ENCODE measurements at places on chromosomes 2 and 18. TPM values are rescaled to one million over a fixed set of nuclear protein-coding genes. Genes with fewer than 3 reads are reported as not detected.
A peak's percentile ranks its signal among the peaks of the same experiment; 100 is the strongest.

Gene ALLC
- total RNA-seq = not detected

GRCh38 chr2:150403457-150403856, 84.0 kb downstream of the RND3 start:
- DNase-seq = peak; percentile 28

Gene PTPRM
- total RNA-seq = 11.5 TPM

Gene GPR45
- total RNA-seq = not detected

DNA sequence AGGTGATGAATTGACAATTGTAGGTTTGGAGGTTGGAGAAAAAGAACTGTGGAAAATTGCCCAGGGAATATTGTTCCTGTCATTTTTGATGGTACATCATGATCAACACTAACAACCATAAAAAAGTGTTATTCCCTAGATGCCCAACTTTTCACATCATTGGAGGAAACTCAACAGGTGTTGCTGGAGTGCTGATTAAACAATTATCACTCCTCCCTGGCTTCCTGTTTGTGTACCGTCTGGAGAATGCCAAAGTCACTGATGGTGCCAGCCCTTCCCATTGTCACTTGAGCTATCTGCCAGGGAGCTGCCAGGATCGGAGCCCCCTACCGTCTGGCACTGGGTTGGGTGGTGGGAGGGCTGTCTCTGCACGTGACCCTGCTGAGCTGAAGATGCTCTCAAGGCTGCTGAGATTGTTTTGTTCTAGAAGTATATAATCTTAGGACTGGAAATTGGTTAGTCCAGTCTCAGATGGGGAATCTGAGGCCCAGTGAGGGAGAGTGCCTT, 156.9 kb downstream of the PRKCE start:
- no peak for DNase-seq

Gene KCNIP3
- total RNA-seq = 0.28 TPM

Gene SNORC
- total RNA-seq = 1.2 TPM

Gene CD8B2
- total RNA-seq = 0.09 TPM

Gene TEX44
- total RNA-seq = not detected

DNA sequence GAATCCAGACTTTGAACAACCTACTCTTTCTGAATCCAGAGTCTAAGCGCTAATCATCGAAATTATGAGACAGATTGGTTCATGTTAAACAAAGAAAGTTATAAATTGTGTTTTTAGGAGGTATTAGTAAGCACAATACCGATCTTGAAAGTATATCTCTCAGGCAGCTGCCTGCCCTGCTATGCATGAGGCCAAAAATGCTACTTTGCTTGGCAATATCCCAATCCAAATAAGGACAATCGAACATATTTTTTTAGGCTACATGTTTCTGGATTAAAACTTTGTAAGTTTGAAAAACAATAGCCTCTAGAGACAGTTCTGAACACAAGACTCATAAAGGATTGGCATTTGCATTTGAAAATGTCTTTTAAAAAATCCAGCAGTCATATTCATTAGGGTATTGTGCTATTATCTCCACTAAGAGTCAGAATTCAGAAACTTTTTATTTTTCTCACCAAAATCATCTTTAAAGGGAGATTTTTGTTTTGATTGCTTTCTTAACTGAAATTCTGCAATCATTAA, 167.1 kb downstream of the PDE1A start:
- DNase-seq = no peak

GRCh38 chr2:723761-724160, 46.6 kb upstream of the TMEM18 start:
- DNase-seq = no peak

DNA sequence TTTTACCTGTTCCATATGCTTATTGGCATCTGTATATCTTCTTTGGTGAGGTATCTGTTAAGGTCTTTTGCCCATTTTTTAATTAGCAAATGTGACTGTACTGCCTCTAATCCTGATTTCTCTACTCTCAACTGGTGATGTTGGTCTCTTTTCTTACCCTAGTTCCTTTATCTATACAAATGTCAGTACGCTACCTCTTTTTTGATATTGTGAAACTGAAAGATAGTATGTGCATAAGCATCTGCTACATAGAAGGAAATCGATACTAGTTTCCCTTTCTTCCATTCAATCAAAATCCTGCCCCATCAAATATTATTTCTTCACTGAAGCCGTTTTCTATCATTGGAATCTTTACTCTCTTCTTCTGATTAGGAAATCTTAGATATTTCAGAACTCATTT, 194.9 kb upstream of the SPOPL start:
- DNase-seq = no peak

DNA sequence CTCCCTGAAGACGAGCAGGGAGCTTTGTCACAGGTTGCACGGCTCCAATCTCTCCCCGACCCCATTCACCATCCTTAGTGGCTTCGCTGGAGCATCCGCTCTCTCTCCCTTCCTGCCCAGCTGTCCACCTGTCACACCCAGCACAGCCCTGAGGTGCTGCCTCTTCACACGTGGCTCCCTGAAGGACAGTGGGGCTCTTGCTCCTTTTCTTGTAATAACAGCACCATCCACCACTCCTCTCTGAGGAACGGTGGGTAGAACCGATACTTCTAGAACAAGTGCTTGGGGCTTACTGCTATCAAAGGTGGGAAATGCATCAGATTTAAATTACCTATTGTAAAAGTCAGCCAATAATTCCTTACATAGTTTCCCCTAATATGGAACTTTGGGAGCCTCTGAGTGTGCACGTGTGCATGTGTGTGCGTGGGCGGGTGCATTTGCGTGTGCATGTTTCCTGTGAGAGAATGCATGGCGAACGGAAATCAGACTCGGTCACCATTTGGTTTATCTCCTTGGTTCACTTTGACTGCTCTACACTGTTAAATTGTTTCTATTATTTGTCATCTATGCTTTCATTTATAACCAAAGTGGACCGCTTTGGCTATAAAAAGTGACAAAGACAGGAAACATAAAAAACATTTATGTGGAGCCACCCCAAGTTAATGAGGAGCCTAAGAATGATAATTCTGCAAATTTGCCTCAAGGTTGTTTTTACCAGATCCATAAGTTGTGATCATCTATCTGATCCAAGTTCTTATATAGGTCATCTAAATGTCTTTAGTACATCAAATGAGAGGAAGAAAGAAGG, 39.1 kb downstream of the KLHL29 start:
- DNase-seq = no peak

- no peak for DNase-seq
Measured at GRCh38 chr2:144830543-144830942, 310.6 kb upstream of the ZEB2 start.

DNA sequence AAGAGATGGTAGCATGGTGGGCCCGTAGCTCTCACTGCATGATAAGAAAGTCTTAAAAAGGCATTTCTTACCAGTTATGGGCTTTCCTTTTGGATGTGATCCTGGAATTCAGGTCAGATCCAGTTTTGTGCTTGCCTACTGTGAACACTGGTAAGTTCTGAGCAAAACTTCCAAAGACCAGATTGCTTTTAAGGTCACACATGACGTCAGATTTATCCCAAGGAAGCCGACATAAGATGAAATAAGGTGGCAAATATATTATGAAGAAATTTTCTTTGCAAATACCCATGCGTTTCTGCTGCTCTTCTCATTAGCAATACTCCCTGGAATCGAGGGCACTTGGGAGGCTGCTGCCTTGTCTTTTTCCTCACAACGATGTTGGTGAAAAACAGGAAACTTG, 416.4 kb upstream of the HNMT start:
- DNase-seq = no peak
